ENCODE measurements at places on chromosomes 13 and 19.

DNA sequence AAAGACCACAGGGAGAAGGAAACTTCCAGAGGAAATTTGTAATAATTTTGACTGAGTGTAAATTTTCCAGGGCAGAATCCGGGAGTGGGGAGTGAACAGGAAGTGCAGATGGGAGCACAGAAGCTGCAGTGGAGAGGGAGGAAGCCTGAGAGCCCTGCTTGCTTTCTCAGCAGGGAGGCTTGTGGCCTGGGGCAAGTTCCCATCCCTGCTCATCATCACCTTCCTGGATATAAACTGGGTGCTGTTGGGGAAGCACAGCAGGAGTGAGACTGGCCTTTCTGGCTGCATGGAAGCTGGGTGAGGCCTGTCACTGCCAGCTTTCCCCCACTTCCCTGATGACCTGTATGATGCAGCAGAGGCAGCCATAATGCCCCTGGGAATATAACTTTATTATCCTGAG, 532.9 kb downstream of the SLITRK6 start:
- no peak for DNase-seq

DNA sequence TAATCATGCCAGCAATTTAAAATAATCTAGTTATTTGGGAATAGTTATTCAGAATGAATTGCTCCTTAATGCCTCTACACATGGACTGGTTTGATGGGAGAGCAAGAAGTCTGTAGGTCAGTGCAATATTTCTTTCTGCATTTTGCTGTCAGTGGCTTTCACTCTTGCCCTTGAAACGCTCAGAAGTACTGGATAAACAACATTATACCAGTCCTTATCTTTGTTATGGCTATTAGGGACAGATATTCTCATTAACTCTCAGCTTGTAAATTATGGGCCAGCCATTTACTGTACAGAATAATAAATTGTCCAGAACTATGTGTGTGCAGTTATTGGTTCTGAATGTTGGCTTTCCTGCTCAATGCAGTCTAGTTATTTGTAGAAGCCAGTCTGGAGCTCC, 224.4 kb downstream of the OXGR1 start:
- DNase-seq: no peak

DNA sequence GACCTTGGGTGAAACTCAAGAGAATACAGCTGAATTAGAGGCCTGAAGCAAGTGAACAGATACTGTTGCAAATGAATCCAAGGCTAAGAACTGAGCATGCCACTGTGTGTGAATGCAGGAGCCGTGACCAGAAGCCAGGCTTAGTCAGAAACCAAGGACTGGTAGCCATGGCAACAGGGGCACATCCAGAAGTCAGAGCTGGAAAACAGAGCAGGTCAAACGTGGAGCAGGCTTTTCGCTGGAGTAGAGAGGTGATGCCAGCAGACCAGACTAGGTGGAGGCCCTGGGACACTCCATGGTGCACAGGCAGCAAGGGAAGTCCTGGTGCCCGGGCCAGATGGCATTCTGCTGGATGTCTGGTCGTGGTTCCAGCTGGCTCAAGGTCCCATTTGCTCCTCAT, 564.1 kb downstream of the PCDH9 start:
- DNase-seq: no peak

GRCh38 chr19:16880884-16881554, 7.8 kb upstream of the F2RL3 start:
- no peak for DNase-seq

DNA sequence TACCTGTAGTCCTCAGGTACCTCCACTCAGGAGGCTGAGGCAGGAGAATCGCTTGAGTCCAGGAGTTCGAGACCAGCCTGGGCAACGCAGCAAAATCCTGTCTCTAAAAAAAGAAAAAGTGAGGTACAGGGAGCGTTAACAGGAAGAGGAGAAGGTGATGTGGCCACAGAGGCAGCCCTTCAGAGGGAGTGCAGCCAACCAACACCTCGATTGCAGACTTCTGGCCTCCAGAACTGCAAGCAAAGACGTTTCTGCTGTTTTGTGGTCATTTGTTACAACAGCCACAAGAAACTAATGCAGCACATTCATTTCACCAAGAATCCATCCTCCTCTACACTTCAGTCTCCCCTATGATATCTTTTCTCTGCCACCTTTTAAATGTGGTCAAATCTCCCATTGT, 145.2 kb downstream of the USP12 start:
- no peak for DNase-seq

GRCh38 chr13:102686024-102686423, 8.8 kb downstream of the METTL21C start:
- DNase-seq: no peak

GRCh38 chr13:114108141-114108761, 24.2 kb downstream of the RASA3 start:
- no peak for DNase-seq

- DNase-seq: no peak
Measured at GRCh38 chr13:37495046-37495445, 103.5 kb downstream of the POSTN start.

- no peak for DNase-seq
Measured at GRCh38 chr13:22061806-22062391, 391.0 kb downstream of the FGF9 start.

GRCh38 chr19:46357846-46358583, 11.1 kb downstream of the PPP5C start:
- DNase-seq: no peak

GRCh38 chr19:7687177-7687576, 6.5 kb downstream of the TRAPPC5 start:
- no peak for DNase-seq

Measured in stimulated activated CD8-positive, alpha-beta memory T cell treated with anti-CD3 and anti-CD28 coated beads, Interleukin-15, amount 100 ng/mL, for 48 hours (primary cell).